ENCODE measurements at places on chromosomes 3 and 15.
A peak's percentile ranks its signal among the peaks of the same experiment; 100 is the strongest.

DNA sequence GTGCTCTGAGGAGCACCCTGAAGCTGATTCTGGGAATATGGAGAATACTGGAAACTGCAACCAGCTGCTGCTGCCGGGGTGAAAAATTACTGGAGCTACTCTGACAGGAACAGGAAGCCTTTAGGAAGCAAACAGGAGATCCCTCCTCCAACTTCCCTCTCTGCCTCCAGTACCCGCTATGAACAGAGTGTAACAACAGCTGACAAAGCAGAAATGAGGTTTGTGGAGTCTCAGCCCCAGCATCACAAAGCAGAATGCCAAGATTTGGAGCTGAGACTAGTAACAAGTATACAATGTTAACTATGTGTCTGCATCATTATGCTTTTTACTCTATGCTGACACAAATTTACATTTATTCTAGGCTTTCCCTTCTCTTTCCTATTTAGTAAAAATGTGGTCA lies 22.7 kb upstream of the PIAS1 start:
- DNase-seq = no peak

DNA sequence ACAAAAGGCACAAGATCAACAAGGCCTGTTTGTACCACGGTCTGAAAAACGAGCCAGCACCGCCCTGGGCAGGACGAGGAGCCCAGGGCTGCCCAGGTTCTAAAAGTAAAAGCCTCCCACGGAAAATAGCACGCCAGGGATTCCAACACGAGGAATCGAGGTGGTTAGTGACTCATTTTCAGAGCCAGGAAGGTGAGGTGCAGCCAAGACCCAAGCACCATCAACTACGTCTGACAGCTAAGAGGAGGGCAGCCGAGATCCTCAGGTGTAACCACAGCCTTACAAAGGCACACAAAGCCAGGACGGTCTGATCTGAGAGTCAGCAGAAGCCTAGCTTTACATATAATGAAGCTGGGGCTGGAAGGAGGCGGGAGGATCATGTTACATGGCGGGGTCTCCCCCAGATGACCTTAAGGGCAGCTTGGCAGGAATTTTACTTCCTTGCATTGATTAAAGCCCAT lies 52.5 kb downstream of the ATP10A start:
- DNase-seq = no peak

DNA sequence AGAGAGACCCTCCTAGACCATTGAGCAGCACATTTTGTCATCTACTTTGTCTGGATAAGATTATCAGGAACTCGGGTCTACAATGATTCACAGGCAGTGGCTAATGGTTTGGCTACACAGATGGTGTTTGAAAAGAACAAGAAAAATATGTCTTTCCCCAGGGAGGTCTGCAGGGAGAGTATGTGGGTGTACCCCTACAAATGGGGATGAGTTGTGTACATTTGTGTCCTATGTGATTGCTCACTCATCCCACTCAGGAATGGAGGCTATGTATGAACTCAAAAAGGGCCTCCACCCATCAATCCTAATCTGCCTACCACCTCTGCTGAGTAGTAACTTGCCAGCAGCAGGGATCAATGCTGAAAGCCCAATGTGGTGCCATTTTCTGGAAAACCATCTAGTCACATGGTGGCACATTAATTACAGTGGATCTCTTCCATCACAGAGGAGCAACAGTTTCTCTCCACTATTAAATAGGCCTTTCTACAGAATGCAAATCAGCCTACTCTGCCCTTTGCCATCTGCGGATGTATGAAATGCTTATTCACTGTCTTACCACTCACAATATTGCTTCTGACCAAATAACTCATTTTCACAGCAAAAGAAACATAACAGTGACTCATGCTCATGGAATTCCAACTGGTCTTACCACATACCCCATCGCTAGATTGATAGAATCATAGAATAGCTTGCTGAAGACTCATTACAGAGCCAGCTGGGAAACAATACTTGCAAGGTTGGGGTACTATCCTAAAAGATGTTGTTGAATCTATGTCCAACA lies 48.3 kb upstream of the TRIM42 start:
- DNase-seq = peak; percentile 96

GRCh38 chr3:8900869-8901268 lies 62.4 kb downstream of the RAD18 start:
- no peak for DNase-seq

GRCh38 chr3:31132132-31132769 lies 237.8 kb upstream of the GADL1 start:
- peak; percentile 53 for DNase-seq

DNA sequence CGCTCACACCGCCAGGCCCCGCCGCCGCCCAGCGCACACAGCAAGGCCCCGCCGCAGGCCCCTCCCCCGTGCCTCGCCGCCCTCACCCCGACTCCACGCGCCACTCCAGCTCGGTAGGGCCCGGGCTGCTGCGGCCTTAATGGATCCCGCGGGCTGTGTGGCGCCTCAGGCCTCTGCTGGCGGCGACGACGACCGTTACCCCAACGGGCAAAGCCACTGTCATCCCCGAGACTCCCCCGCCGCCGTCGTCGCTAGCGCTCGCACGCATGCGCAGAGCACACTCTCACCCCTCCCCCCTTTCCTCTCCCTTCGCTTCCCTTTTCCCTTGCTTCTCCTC lies at the start of gene MSL2:
MSL2 (minus strand) TSS at position 272 of the 337 bp plus-strand sequence. CDS start 1,222 bp downstream, outside the sequence.
- no peak for DNase-seq
